ENCODE measurements at places on chromosomes 1 and 21.

DNA sequence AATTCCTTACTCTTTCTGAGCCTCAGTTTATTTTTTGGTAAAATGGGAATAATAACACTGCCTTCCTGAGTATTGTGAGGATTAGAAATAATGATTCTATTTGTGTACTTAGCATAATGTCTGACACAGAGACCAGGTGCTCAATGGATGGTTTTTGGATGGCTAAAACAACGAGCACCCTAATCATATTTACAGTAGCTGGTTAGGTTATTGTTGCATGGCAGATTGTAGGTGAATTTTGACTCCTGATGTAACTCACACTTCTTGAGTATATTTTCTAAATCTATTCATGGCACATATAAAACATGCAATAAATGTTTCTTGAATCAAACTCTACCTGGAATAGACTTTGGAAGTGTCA is 11.9 kb upstream of the DUSP10 start:
- DNase-seq = no peak

GRCh38 chr21:40047211-40047610 is 180.0 kb downstream of the PCP4 start:
- no peak for DNase-seq

DNA sequence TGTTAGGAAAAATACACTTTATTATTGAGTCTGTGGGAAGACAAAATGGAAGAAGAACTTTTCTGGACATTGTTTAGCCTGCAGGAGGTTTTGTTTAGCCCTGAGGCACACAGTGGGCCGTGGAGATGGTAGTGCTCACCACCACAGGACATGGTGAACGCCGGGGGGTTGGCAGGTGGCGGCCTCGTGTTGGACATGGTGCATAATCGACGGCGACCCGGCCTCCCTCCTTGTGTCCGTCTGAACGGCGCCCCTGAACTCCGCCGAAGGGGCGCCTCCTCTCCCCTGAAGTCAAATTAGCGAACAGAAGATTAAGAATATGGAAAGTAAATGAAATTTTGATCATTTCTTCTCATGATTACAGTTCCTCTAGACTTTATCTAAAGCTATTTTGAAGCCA is 126.4 kb downstream of the PCBP3 start:
- no peak for DNase-seq

- DNase-seq = no peak
Measured at GRCh38 chr1:237041795-237042525, at the start of gene RYR2. Gene RYR2, plus strand, starts transcription at chr1:237042184. Its CDS starts 338 bp downstream, at chr1:237042522.

GRCh38 chr1:33241866-33242265 is 14.4 kb upstream of the ZNF362 start:
- no peak for DNase-seq
